ENCODE measurements at places on chromosomes 7 and 10.

DNA sequence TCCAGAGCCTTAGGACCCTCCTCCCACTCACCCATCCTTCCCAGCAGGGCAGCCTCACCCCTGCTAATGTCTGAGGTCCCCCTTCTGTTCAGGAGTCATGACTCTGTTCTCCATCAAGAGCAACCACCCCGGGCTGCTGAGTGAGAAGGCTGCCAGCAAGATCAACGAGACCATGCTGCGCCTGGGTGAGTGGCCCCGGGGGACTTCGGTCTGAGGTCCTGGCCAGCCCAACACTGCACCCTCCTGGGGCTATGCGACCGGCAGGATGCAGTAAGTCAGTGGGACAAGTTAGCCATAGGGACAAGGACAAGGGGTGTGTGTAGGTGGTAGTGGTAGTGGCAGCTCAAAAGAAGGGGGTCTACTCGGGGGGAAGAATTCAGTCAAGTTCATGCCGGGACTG lies 16.2 kb upstream of the AHCYL2 start:
- no peak for DNase-seq

DNA sequence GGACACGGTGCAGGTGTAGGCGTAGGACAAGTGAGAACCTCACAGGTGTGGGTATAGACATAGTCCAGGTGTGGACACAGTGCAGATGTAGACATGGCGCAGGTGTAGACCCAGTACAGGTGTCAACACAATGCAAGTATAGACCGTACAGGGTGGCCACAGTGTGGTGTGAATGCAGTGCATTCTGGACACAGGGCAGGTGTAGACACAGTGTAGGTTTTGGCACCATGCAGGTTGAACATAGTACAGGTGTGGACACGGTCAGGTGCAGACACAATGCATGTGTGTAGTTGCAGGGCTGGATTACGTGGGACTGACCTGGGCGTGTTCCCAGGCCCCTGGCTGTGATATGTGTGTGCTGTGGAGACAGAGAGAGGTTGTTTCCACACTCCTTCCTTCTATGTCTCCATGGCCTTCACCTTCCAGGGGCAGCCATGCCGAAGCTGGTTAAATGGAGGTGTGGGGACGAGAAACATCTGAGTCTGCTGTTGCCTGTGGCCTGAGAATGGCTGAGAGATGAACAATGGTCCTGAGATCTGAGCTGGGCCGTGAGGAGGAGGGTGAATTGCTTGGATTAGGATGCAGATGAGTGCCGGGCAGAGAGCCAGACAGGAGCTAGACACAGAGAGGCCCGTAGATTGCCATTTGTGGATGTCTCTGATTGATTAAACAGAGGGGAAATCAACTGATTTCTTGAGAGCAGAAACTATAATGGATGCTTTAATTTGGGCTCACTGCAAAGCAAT lies 343.9 kb upstream of the SHH start:
- DNase-seq: no peak

DNA sequence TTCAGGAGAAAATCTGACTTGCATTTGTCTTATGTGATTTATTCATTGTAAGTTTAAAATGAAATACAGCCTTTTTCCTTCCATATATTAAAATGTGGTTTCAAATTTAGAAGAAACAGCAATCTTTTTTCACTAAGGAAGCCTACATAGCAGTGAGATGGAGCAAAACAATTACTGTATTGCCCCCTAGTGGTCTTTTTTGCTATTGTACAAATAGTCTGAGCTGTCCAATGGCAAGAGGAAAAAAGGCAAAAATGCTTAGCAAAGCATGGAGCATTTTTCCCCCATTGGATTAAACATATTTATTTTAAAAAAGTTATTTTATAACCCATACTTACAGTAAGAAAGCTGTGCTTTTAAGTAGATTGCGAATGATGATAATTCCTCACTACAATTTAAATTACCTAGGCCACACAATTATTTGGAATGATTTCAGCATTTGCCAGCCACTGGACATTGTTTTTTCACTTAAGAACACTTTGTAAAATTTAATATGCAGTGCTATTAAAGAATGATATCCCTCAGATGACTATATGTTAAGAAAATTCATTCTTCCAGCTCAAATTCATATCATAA lies 119.5 kb downstream of the CPED1 start:
- DNase-seq: no peak

DNA sequence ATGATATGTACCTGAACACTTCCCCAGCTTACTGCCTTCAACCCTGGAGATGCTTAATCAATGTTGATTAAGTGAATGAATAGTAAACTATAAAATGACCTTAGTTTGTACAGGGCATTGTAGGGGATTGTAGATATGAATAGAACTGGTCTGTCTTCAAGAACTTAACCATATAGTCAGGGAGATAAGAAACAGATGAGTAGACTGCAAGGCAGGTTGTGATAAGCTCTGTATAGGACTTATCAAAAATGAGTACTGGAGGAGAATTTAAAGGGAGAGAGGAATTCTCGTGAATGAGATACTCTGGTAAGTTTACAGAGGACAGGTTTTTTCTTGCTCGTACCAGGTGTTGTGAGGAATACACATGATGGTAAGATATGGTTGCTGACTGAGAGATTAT lies 27.6 kb downstream of the SGPL1 start:
- DNase-seq: no peak

GRCh38 chr7:132666071-132666773 lies 90.0 kb upstream of the PLXNA4 start:
- DNase-seq: no peak

DNA sequence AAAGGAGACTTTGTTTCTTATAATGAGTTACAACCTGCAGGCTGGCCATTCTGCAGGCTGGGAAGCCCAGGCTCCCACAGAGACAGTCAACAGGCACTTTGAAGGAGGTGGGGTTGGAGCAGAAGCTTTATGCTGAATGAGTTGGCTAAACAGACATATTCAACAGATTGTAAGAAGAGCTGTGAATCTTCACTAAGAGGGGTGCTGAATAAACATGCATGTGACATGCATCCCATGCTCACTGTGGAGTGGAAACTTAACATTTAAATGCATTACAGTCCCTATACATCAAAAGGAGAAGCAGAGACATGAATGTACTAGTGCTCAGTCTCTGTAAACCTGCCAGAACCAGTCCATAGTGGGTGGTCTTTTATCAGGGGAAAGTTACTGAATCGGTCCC lies 1.4 kb upstream of the CFAP69 start:
- no peak for DNase-seq

DNA sequence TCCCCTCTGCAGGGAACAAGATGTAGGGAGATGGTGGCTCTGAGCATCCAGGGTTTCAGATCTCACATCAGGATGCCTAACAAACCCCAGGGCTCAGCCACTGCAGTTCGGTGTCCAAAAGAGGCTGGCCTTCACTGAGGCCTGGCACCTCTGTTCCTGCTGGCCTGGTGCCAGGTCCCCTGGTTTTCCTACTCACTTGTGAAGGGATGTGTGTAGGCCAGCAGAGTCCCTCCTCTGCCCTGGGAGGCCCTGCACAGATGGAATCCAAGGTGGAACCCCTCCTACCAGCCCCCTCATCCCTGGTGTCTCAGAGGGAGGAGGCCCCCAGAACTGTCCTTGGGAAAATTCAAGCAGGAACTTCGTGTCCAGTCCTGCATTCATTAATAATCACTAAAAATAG lies 260.6 kb downstream of the CCSER2 start:
- no peak for DNase-seq

DNA sequence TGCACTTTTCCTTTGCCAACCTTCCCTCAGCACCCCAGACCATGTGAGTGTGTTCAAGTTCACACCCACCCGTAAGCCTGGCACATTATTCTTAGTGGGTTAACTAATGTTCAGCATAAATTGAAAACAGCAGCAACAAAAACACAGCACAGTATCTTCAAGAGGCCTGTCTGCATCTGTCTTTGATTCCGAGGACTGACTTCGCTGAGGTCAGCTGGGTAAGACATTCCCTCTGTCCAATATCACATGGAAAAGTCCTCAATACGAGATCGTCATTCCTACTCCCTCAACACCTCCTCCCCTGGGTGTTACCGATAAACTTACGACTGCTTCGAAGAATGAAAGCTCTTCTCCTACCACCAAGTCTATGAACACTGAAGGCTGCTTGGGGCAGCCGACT lies 218.8 kb downstream of the SFMBT2 start:
- DNase-seq: no peak

GRCh38 chr7:47785923-47786556 lies 162.2 kb downstream of the PKD1L1 start:
- DNase-seq: no peak

GRCh38 chr7:92647011-92647625 lies 56.9 kb upstream of the FAM133B start:
- DNase-seq: no peak

DNA sequence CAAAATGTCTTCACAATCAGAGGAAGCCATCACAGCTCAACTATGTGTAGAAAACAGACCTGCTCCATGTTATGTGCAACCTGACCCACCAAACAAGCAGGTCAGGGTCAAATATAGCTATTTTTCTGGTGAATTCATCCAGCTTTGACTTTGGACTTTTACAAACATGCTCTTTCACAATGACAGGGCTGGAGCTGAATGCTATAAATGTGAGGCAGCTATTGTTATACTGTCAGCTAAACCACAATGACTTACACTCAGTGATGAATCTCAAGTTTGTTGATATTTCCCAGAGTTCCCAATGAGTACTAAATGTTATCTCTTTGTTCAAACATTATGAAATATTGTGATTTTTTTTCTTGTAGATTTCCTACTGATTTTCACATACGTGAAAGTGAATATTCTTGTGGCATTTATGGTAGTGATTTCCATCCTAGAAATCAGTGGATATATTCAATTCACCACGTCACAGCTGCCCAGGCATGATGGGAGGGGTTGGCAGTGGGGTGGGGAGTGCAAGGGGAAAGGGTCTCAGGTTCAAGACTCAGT lies 2.5 kb upstream of the ITIH2 start:
- no peak for DNase-seq

DNA sequence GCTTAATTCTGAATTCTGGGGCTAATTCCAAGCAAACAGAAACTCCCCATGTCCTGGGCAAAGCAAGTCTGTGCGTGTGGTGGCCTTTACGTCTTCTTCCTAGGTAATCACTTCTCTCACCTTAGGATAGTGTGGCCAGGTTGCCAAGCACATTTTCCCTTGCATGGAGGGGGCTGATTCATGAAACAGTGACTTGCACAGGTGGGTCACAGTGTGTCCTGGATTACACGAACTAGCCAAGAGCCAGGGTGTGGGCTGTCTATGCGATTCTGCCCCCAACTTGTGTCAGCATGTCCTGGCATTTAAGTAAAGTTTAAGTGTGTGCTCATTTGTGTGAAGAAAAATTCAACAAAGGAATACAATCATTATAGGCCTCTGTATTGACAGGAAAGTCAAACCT lies 18.5 kb upstream of the SEM1 start:
- no peak for DNase-seq

GRCh38 chr10:122323941-122324675 lies 50.4 kb upstream of the PLEKHA1 start:
- no peak for DNase-seq

GRCh38 chr7:30321882-30322192 lies 37.4 kb downstream of the ZNRF2 start:
- no peak for DNase-seq

DNA sequence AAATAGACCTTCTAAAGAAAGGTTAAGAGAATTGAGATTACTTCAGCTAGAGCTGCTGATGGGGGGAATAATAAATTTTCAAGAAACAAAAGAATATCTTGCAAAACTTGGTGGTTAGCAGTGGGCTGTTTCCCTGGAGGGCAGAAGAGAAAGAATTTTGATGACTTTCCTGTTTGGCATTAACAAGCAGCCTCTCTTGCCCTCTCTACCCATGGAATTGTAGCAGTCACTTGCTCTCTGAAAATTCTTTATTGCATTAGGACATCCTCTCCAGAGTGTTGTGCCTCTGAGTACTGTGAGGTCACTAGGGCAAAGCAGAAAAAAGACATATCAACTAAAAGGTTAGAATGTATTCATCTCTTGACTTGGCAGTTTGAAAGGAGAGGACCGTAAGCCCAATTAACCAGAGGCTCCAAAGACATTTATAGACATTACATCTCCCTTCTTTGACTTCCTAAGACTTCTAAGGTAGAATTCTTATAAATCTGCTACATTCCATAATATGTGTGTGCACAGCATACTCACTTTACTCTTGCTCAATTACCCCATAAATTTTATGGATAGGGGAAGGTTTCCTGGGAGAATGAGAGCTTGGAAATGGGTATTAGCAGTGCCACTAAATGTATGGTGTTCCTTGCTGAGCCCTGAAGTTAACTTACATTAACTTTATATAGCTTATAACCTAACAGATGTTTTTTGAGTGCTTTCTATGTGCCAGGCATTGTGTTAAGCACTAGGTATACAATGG lies 215.3 kb downstream of the KIF20B start:
- DNase-seq: no peak

DNA sequence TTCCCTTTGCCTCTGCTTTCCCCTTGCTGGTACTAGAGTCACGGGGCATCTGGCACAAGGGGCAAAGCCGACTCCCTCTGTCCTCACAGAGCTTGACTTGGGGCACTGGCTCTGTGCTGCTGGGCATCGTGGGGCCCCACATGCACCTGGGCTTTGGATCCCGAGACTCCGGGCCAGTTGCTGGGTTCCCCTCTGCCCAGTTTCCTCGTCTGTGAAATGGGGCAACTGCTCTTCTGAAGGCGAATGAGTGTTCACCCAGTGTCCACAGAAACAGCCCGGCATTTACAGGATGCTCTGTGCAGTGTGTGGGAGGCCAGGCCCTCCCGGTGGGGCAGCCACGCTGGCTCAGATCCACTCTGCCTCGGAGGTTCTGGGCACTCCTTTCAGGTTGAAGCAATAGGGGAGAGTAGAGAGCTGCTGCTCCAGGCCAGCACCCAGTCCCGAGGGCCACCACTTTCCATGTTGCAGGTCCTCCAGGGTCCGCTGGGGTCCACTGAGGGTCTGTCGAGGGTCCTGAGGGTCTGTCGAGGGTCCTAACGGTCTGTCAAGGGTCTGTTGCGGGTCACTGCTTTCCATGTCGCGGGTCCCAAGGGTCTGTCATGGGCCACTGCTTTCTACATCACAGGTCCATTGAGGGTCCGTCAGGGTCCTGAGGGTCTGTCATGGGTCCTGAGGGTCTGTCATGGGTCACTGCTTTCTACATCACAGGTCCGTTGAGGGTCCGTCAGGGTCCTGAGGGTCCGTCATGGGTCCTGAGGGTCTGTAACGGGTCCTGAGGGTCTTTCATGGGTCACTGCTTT lies 103.6 kb downstream of the VIPR2 start:
- DNase-seq: no peak

GRCh38 chr7:92841192-92841591 lies 4.8 kb upstream of the CDK6 start:
- DNase-seq: no peak

- no peak for DNase-seq
Observed at GRCh38 chr7:21568762-21569161, 25.9 kb downstream of the DNAH11 start.

- no peak for DNase-seq
Observed at GRCh38 chr10:29056729-29057128, 232.1 kb upstream of the LYZL1 start.

GRCh38 chr7:641269-641671 lies 85.2 kb upstream of the DNAAF5 start:
- DNase-seq: no peak

GRCh38 chr7:47453093-47454061 lies 128.5 kb downstream of the TNS3 start:
- DNase-seq: no peak

GRCh38 chr7:1922071-1922869 lies 252.2 kb downstream of the ELFN1 start:
- DNase-seq: no peak

- DNase-seq: no peak
Observed at GRCh38 chr10:109961174-109962001, 38.1 kb upstream of the XPNPEP1 start.

- no peak for DNase-seq
Observed at GRCh38 chr7:103121641-103122040, 27.3 kb downstream of the NAPEPLD start.

GRCh38 chr7:138975343-138976104 lies 5.7 kb downstream of the KIAA1549 start:
- DNase-seq: no peak
